ENCODE measurements at places on chromosomes 3 and 15.

DNA sequence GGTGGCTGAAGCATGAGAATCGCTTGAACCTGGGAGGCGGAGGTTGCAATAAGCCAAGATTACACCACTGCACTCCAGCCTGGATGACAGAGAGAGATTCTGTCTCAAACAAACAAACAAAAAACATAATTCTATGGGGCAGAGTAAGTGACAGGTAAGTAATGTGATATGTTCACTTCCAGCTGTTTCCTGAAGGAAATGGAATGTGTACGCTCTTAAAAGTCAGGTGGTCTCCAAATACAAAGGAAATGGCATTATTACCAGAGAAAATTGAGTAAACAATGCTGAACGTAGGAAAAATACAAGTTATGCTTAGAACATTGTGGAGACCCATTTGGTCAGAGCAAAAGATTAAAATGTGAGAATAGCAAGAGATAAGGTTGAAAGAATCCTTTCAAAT, 278.5 kb downstream of the SCAPER start:
- no peak for DNase-seq

GRCh38 chr3:115772951-115773350, 149.6 kb downstream of the GAP43 start:
- DNase-seq, result no peak

GRCh38 chr3:193589616-193590015, 3.4 kb upstream of the OPA1 start:
- no peak for DNase-seq

DNA sequence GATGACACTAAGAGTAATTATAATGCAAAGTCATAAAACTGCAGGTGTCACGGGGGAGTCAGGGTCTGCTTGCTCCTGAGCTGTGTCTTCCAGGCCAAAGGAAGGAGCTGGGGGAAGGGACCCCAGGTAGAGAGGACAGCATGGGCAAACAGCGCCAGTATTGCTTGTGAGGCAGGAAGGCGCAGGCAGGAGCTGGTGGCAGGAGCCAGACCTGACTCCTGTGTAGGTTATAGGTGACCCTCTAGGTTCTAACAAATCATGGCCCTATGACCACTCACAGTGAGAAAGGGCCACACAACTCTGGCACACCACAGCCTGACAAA, 1.9 kb downstream of the CISH start:
- DNase-seq, result no peak

GRCh38 chr3:177835917-177836316, 638.6 kb upstream of the TBL1XR1 start:
- no peak for DNase-seq

- no peak for DNase-seq
These were observed 104.2 kb upstream of the CLSTN2 start for GRCh38 chr3:139830817-139831216.

- DNase-seq, result no peak
These were observed 767 bp downstream of the AP3S2 start for GRCh38 chr15:89893027-89893426.

DNA sequence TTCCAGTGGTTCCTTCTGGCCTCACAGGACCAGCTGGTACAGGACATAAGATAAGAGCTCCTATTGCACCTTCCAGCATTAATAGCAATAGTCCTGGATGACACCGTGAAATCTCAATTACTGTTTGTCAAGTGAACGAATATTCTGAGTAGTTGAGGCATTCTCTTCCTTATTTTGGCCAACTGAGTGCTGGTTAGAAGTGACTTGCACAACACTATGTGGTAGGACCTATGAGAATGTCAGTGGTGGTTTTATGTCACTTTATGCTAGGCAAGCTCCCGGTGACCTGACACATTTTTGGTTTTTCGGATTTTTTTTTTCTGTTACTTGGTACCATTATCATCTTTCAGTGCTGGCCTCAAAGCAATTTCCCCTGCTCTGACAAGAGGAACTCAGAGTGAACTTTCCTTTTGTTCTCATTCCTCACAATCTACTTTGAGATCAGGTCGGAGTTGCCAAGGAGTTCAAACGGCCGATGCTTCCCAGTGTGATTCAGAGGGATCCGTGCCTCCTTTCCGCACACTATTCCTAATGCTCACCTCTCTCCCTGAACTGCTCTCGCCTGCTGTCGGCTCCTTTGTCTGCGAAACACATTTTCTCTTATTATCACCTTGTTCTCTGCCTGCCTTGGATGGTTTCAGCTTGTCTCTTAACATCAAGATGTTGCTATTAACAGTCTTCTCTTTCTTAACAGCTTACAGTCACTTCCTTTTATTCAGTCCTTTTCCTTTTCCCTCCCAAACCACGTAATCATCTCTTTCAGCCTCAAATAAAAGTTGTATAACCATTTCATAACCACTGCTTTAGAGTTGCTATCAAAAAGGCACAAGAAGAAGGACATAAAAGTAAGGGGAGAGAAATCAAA, 35.8 kb downstream of the QTRT2 start:
- no peak for DNase-seq

DNA sequence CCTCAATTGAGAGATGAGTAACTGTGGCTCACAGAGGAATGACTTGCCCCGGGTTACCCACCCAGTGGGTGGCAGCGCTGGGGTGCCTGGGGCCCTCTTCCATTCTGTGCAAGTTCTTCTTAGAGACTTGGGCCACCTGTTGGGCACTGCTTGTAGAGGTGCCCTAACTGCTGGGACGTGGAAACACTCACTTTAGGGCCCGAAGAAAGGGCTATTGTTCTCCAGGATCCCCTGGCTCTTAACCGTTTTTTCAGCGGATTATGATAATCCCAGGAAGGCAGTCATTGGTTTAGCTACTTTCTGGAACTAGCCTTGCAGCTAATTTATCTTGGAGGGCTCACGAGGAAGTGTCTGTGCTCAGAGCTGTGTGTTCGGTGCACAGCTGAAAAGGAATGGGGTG, 66.0 kb upstream of the GCNT3 start:
- no peak for DNase-seq

GRCh38 chr3:160170409-160171370, 54.5 kb upstream of the C3orf80 start:
- DNase-seq, result no peak

- DNase-seq, result no peak
These were observed 21.0 kb upstream of the FAM174B start for GRCh38 chr15:92676561-92676960.

DNA sequence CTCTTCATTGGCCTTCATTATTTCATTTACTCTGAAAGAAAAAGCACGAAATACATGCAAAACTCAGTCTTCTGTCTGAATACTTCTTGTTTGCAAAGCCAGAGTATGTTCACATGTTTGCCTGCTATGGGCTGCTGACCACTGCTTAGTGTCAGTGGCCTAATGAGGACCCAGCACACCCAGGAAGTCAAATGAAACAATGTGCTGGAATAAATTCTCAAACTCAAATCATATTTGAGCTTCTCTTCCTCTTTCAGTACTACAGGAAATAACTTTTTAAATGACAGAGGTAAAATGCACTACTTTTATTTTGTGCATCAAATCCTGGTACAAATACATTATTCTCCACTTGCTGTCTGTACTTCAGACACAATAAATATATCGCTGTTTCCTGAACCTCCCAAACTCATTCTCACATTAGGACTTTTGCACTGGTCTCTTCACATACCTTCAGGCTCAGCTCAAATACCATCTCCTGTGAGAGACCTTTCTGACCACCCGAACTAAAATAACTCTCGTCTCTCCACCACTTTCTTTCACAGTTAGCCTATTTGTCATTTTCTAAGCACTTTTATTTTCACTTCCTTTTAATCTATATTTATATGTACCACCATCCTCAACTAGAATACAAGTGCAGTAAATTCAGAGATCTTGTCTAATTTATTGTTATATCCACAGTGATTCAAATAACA, 176.8 kb downstream of the TUSC7 start:
- no peak for DNase-seq

- DNase-seq, result peak; percentile 50
These were observed 13.2 kb upstream of the PIK3R4 start for GRCh38 chr3:130759692-130760338.

GRCh38 chr3:71582036-71582611, 1.4 kb downstream of the FOXP1 start:
- DNase-seq, result peak; percentile 39

DNA sequence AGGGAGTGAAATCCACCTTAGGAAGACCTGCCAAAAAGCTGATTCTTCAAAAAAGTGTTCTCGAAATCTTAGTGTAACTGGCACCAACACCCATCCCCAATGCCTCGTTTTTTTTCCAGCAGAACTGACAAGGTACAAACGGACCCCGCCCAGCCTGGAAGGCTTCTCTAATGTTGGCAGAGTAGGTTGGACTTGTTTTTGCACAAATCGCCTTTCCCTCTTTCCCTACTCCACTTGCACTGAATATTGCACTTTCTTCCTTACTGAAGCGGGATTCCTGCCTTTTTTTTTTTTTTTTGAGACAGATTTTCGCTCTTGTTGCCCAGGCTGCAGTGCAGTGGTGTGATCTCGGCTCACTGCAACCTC, 544 bp upstream of the TIMMDC1 start:
- no peak for DNase-seq

DNA sequence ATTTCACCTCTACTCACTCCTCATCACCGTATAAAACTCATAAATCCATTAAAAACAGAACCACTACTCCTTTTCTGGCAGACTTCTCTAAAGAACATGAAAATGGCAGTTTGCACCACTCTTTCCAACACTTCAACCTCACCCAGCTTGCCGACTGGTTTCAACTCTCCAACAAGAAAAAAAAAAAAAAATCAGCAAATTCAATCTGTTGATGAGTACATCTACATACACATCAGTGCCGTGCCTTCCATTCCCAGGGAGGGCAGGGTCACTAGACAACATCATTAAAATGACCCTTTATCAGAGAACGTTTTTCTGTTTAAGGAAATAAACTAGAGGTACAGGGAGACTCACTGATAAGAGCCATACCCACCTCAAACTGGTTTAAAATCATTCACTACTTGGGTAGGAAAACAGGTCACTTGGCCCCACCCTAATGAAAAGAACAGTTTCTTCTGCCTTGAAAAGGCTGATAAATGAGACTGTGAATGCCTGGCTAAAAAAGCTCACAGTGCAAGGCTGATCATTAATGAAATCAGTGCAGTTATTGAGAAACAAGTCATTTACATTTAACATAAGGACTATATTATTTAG, 6.0 kb downstream of the ANXA2 start:
- DNase-seq, result no peak

- no peak for DNase-seq
These were observed 218.1 kb downstream of the ADAMTSL3 start for GRCh38 chr15:83871808-83872559.

DNA sequence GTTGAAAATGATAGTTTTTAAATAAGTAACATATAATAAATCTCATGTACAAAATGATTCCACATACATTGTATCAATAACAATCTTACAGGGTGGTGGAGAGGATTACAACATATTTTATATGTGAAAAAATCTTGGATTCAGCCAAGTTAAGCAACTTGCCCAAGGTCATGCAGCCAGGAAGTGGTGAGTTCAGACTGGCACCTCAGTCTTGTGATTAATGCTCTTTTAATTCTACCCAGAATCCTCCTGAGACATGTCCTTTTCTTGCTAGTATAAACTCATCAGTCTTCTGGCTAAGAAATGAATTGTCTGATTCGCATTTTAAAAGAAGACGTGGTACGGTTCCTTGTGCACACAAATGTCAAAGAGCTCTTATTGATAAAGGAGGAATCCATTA, 4.5 kb upstream of the MYRIP start:
- no peak for DNase-seq

GRCh38 chr3:18767756-18768303, 342.7 kb upstream of the SATB1 start:
- DNase-seq, result no peak

DNA sequence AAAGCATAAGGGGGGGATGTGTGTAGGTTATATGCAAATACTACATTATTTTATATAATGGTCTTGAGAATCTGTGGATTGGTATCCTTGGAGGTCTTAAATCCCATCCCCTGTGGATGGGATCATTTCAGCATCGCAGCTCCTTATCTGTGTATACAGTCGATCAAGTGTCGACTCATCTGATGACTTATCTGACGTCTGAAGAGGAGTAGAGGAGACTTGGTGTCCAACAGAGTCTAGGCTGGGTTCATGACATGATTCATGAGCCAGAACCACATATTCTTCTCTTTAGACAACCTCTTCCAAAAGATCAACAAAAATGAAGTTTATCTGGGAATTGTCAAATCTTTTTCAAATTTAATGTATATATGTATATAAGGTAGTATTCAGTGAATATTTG, 220.7 kb downstream of the NR2F2 start:
- DNase-seq, result no peak

GRCh38 chr3:65796676-65797075, 242.0 kb downstream of the MAGI1 start:
- DNase-seq, result no peak

GRCh38 chr3:62604751-62605351, 231.5 kb upstream of the FEZF2 start:
- no peak for DNase-seq

DNA sequence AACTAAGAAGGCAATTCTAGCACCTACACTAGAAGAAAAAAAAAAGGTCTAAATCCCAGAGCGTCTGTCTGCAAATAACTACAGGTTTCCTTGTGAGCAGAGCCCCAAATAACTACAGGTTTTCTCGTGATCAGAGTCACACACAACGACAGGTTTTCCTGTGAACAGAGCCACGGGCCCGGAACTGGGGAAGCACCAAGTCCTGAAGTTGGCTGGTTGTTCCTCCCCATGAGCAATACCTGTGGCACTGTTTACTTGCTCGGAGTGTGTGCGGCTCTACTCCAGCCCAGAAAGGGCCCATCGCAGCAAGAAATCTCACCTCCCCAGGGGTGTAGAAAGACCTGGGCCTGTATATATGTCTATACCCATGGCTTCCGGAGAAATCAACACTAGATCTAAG, 644 bp upstream of the MASP1 start:
- DNase-seq, result no peak

GRCh38 chr3:178419071-178419470, 117.2 kb upstream of the KCNMB2 start:
- no peak for DNase-seq

DNA sequence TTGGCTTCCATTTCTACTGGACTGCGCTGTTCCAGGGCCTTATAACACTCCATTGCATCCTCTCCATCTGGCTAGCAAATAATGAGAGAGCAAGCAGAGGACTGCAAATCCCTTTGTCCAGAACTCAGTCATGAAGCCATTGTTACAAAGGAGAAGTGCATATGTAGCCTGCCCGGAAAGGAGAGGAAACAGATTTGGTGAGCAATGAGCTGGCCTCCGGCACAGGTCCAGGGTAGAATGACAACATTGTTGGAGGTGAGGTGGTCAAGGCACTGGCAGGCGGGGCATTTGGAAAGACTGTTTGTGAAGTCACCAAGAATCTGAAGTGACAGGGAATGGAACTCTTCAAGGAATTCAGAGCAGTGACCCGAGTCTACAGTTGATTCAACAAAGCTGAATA, 25.0 kb upstream of the ATP1B3 start:
- no peak for DNase-seq

GRCh38 chr3:123326531-123326930, 122.4 kb downstream of the ADCY5 start:
- no peak for DNase-seq

- DNase-seq, result no peak
These were observed 562 bp downstream of the NBEAL2 start for GRCh38 chr3:46979958-46980497.

GRCh38 chr3:60609446-60609845, 641.8 kb downstream of the FHIT start:
- no peak for DNase-seq

Measured in naive thymus-derived CD4-positive, alpha-beta T cell (primary cell).